ENCODE measurements at places on chromosomes 13 and 19.

GRCh38 chr19:19224852-19225494, 13.2 kb downstream of the NCAN start:
- peak; percentile 14 for DNase-seq

DNA sequence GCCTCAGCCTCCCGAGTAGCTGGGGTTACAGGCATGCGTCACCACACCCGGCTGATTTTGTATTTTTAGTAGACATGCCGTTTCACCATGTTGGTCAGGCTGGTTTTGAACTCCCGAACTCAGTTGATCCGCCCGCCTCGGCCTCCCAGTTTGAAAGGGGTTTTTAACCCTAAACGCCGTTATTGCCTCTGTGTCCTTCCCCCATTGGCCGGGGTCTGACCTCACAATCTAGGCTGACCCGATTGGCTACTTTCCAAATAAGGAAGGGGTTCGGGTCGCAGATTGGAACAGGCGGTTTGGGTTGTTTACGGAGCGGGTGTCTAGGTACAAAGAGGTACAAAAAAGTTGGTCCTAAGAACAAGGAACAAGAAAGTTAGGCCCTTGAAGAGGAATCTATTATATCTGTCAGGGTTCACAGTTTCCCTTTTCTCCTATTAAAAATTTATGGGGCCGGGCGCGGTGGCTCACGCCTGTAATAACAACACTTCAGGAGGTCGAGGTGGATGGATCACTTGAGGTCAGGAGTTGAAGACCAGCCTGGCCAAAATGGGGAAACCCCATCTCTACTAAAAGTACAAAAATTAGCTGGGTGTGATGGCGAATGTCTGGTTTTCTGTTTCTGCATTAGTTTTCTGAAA, 1.0 kb downstream of the ZNF253 start:
- DNase-seq = no peak

DNA sequence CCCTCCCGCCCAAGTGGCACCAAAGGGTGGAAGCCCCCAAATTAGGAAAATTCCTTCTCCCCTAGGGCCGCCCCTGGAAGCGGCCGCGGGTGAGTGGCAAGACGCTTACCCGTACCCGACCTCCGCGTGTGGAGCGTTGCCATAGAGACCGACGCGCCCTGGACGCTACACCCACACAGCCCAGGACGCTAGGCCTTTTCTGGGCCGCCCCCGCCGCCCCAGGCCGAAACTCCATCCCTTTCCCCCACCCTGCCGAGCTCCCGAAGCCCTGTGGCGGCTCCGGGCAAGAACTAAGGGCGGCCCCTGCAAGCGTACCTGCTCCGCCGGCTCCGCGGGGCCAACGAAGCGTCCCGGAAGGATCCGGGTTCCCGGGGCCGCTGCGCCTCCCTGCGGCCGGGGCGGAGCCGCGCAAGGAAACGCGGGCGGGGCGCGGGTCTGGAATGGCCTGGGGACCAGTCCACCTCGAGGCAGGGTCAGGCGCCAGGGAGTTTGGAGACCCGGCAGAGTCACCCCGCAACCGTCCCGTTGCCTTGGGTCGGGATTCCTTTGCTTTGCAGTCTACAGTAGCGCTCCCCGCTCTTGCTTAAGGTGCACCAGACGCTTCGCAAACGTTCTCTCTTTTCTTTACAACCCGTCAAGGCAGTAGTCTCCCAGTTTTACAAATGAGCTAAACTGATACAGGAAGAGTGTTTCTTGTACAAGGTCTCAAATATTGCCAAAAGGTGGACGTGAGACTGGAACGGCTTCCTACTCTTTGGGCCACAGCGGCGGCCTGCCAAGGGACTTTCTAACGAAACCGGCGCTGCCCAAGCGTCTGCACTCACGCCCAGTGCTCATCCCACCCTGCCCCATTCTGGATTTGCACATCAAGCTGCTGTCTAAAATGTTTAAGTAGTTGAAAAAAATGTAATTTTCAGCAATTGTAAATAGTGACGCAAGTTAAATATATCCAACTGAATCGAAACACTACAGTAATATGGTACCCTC, at the start of gene NEK5:
Gene NEK5, minus strand, starts transcription at position 360 of the 987 bp plus-strand sequence. CDS start 1,591 bp downstream, outside the sequence.
- DNase-seq = no peak

DNA sequence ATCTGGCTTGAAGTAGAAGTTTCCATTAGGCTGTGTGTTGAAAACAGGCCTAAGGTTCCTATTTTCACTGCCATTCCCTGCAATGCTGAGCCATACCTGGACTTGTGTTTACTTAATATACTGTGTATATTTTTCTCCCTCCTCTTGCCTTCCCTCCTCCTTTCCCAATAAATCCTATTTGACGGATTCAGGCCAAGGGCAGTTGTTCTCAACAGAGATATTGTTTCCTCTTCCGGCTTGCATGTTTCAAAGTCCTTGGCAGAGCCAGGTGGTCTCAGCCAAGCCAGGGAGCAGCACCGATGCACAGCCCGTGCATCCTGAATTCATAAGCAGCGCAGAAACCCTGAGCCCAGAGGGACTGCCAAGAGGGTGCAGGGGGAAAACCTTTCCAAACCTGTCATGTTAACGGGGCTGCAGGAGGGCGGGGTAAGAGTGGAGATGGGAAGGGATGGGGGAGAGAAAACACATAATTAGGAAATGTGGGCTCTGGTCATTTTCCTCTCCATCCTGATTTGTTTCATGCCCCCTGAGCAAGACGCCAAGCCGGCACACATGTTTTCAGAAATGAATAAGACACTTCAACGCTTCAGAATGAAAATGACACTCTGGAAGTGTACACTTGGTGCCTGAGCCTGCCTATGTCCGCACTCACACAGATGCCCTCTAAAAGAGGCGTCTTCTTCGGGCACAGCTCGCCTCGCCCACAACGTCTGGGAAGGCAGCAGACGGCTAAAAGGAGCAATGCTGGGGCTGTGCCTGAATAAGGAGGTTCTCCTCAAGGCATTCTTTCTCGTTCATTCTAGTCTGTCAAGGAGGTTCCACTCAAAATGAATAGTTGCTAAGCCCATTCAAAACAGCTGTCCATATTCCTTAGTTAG, 149.3 kb upstream of the UBL3 start:
- DNase-seq = no peak

Data from GOT3 (cell line).